Putamen (tissue), 1 donor: ENCODE measurements at places on chromosomes 2 and 18.

- no peak for DNase-seq
Measured at GRCh38 chr2:16021611-16022363, 81.4 kb downstream of the MYCN start.

DNA sequence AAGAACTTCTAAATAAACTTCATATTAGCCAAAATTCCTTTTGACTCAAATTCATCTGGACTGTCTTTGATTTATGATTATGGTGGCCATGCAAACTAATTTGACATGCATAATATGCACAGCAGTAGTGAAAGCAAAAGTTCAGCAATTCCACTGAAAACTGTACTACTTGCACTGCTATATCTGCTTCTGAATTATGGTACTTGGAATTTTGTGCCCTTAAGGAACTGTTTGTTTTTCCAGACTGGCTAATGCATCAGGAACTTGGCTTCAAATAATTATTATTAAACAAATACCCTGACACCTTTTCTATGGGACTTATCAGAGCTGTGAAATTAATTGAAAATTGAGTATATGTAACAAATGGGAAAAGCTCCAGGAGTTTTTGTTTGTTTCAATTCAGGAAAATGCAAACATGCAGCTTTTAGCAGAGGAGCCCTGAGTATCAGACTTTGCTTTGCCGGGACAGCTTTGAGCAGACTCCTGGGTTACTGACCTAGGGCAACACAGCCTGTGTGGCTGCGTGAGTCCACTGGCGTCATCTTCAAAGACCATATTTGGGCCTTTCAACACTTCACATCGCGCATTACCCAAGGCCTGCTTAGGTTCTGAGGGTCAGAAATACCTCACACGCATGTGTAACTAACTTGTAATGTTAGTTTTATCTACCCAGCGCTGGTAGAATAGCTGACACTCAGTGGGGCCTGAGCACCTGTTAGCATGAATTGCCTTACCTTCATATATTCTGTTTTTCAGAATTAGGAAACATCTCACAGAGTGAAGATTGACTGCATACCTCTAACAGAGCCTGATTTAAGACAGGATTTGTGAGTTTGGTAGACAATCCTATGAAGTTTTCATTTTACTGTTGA lies 35.4 kb downstream of the CFAP221 start:
- DNase-seq: no peak

GRCh38 chr2:134277223-134277622 lies 23.4 kb downstream of the MGAT5 start:
- no peak for DNase-seq

DNA sequence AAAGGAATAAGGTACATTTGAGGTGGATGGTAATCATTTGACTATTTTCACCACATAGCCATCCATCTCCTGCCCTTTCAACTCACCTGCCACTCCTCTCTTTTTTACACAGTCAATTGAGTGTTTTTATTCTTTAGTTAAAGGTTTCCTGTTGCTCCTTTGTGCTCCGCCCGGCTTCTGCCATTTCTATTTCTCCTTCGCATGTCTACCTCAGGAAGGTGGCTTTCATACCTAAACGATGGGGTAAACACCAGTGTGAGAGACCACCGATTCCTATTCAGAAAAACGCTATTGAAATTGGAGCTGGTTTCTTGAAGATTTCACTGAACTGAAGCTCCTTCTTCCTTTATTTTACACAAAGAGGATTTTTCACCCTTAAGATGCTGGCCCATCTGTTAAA lies 1628.0 kb upstream of the PIK3C3 start:
- no peak for DNase-seq

- DNase-seq: no peak
Measured at GRCh38 chr2:81078631-81079030, 774.1 kb upstream of the LRRTM1 start.

DNA sequence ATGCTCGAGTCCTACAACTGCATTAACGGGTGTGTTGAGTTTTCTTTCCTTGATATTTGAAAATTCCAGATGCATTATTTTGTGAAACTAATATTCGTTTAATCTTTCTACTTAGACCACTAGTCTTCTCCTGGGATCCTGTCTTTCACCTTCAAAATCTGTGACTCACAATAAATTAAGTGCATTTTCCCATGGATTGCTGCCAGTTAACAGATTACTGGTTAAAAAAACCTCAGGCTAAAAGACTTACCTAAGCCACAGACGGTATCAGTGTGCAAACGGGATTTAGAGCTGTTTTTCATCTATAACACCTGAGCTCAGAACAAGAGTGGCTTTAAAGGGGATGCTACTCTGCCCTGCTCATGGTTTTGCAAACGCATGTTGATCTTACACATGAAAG lies 10.2 kb downstream of the FECH start:
- no peak for DNase-seq

- no peak for DNase-seq
Measured at GRCh38 chr18:49690312-49690711, 123.0 kb downstream of the ACAA2 start.

DNA sequence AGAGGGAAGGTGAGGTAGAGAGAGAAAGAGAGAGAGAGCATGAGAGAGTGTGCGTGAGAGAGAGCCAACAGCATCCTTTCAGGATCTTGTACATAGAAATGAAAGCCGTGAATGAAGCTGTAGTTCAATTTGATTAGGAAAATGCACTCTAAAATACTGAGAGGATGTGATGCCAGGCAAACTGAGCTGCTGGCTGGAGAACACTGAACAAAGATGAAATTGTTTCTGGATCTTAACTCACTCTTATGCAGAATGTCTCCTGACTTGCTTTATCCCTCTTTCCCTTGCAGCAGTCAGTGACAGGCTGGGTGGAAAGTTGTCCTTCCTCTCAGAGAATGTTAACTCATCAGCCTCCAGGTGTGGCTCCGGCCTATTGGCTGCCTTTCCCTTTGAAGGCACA lies 10.7 kb downstream of the LYPD1 start:
- DNase-seq: no peak

GRCh38 chr2:96505231-96505889 lies at the start of gene NEURL3:
Gene NEURL3 (minus strand): TSS chr2:96505357. CDS start chr2:96505286, 71 bp downstream.
- DNase-seq: no peak

DNA sequence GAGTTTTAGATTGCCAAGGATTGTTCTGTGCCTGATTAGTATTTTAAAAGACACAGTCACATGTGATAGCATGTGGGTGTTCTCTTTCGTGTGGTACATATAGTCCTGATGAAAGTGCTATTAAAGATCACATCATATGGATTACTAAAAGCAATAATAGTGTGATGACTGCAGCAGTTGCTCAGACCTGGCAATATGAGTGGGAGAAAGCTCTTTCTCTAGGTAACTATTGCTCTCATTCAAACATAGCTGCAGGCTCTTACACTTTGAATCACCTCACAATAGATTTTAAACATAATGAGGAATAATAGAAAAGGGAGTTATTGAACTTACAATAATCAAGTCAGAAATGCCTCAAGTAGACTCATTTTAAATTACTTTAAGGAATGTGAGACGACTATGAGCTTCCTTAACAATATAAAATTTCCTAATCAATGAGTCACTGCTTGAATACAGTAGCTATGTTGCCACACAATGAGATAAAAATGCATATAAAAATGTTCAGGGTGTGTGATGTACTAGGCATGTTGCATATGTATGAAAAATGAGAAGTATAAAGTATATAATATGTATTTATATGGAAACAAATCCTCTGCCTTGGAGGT lies 452.1 kb downstream of the TMX3 start:
- no peak for DNase-seq

- no peak for DNase-seq
Measured at GRCh38 chr2:1826226-1826905, 82.1 kb upstream of the PXDN start.

- no peak for DNase-seq
Measured at GRCh38 chr18:32911660-32912284, 138.9 kb upstream of the KLHL14 start.

- DNase-seq: no peak
Measured at GRCh38 chr18:67776929-67777328, 260.4 kb upstream of the DSEL start.

DNA sequence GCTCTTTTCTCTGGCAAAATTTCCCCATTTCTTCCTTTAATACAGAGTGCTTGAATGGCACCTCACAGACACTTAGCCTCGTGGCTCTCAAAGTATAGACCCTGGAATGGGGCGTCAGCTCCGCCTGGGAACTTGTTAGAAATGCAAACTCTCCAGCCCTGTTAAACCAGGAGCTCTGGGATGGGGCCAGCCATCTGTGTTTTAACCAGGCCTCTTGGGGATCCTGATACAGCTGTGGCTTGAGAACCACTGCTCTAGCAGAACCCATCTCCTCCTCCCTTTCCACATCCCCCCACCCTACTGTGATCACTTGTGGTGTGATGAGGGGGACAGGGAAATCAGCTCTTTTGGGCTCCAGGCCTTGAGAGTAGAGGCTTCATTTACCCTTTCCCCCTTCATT lies 15.9 kb downstream of the LTBP1 start:
- no peak for DNase-seq

GRCh38 chr2:38620282-38620977 lies 17.7 kb upstream of the HNRNPLL start:
- no peak for DNase-seq

DNA sequence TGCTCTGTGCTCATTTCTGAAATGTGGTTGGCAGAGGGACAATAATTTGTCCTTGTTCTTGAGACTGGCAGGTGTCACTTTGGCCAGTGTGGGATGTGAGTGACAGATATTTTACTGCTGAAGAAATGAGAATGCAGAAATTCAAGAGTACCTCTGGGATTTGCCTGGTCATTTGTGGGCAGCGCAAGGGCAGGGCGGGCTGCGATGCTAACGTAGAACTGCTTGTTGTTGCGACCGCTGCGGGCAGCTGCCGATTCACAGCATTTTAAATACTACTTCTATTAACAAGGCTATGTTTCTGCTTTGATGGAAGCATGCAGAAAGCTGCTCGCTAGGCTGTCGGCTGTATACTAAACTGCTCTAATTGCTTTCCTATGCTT lies 268.6 kb downstream of the FIGN start:
- DNase-seq: no peak

DNA sequence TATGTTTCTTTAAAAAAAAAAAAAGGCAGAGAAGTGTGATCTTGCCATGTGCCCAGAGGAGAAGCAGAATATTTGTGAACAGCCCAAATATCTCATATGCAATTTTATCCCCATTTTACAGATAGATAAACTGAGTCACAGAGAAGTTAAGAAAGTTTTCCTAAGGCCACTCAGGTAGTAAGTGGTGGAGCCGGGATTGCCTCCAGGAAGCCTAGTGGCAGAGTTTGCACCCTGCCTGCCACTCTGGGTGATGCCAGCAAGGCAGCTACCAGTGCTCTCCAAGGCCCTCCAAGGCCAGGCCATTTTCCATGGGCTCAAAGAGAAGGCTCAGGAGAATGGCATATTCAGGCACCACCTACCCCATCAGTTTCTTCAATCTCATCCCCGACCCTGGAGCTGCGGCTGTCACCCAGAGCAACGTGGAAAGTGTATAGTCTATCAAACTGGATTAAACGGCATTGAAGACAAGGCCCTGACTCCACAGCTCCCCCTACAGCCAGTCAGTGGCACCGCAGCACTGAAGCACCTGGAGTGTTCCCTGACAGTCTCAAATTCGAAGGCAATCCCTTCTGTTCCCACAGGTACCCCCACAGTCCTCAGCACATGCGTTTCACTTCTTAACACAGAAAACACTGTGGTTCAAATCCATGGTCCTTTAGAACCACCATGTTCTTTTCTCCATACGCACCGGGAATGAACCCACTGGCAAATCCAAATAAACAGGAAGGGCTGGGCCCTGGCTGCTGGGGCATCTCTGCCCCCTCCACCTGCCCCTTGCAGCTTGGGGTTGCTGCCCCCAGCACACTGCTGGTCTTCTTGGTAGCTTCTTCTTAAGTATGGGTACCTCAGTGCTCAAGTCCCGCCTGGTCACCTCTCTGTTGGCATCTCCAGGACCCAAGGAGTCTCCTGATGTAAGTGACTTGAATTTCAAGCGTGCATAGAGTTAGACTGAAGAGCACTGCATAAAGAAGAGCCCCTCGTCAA lies 175.3 kb downstream of the INHBB start:
- no peak for DNase-seq
